ENCODE measurements at places on chromosomes 11 and 22.

DNA sequence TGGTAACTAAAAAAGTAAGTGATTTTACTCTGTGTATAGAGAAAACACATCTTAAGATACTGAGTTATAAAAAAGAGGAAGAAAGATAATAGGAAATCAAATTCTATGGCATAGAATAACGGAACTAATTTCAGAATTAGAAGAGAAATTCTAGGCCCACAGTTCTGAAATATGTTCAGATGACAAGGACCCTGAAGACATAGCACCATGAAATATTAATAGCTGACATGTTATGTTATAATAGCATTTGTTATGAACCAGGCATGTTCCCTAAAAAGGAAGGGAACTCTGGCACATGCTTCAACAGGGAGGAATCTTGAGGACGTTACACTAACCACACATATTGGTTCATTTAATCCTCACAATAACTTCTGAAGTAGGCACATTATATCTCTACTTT is 32.7 kb downstream of the PRDM10 start:
- DNase-seq, result no peak

DNA sequence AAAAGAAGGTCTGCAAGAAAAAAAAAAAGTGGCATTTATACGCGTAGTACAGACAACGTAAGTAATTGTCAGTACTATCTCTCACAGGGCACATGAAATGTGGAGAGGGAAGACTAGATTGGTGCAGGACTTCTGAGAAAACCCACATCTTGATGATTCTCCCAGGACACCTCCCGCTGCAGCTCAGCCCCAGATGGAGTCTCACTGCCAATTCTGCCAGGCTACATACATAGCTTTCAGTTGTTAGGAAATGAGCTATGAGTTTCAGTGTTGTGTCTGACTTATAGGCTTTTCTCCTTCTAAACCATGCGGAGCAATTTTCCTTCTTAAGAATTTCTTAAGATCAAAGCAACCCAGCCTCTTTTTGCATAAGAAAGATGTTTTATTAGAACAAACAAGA is 9.6 kb downstream of the OR5A2 start:
- no peak for DNase-seq

DNA sequence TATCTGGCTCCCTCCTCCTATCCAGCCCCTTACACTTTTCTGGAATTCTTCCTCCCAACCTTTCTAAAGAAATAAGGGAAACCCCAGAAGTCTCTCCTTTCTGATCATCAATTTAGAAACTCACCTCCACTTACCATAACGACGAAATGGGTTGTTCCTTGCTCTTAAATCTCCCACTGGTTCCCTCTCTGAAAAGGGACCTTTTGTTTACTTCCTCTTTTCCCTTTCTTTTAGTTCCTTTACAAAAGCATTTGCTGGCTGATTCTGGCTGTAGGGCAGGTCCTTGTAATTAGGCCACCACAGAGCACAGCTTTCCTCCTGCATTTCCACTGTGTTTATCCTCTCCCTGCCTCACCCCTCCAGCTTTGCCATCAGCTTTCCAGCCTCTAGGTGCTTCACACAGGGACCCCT is 12.0 kb downstream of the JAML start:
- no peak for DNase-seq

DNA sequence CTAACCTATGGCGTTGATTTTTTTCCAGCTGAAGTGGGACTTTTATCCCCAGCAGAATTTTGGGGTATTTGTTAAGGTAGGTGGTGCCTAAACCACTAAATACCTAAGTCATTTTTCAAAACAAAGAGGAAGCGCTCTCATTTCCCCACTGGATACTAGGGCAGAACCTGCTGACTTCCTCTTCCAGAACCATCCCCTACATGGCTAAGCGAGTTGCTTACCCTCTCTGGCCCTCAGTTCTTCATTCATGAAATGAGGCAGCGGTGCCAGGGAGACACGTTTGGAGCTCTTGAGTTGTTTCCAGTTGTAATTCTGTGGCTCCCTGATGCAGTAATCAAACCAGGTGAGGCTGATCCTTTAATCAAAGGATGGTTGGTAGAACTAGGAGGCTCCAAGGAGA is 10.0 kb upstream of the MTMR3 start:
- no peak for DNase-seq
